ENCODE measurements at places on chromosomes 13 and 19.

DNA sequence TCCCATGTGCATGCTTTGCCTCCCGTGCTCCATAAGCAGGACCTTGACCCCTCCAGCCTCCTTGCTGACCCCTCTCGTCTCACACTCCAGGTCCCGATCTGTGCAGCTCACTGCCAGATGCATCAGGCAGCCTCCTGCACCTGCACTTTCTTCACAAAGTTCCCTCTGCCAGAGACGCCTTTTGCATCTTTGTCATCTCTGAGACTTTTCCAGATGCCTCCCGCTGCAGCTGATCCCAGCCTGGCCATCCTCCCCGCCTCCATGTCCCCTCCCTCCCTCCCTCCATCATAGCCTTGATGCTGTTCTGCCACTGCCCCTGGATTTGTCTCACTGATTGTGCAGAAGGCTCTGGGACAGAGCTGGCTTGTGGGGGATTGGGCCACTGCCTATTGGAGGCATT lies 29.9 kb downstream of the PPP1R37 start:
- DNase-seq: no peak

- DNase-seq: no peak
Measured at GRCh38 chr19:56087647-56088496, 33.2 kb downstream of the ZNF787 start.

DNA sequence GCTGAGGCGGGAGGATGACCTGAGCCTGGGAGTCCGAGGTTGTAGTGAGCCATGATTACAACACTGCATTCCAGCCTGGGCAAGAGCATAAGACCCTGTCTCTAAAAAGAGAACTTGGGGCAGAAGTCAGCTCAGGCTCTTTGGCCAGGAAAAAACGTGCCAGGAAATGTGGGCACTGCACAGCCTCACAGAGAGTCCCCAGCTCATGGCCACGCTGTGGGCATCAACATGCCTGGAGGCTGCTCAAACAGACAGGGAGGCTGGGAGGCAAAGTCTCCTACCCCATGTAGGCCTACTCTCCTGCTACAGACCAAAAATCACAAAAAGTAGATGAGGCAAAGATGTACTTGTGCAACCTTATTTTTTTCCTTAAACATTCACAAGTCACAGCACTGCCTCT lies 49.4 kb downstream of the PEPD start:
- DNase-seq: no peak

- no peak for DNase-seq
Measured at GRCh38 chr13:56622840-56623239, 517.9 kb upstream of the PRR20A start.

GRCh38 chr13:47539317-47539716 lies 461.8 kb downstream of the SUCLA2 start:
- DNase-seq: no peak
